Suppressor macrophage treated with lipopolysaccharide for 4 hours (primary cell): ENCODE measurements at places on chromosomes 16 and 17.

GRCh38 chr16:87393680-87394055, 1.5 kb downstream of the MAP1LC3B start:
- DNase-seq: no peak

GRCh38 chr16:29675811-29676643, 3.0 kb upstream of the QPRT start:
- DNase-seq: peak; percentile 70

DNA sequence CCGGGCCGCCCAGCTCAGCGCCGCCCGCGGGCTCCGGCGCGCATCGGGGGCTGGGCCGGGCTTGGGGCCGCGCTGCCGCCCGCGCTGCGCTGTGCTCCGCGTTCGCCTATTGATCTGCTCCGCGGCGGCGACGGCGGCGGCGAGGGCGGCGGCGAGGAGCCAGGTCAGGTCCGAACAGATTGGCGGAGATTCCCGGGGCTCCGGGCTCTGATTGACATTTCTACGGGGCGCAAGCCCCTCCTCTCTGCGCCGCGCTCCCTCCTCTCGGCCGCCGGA, 559 bp downstream of the IRX3 start:
- DNase-seq: no peak

- DNase-seq: no peak
Measured at GRCh38 chr17:3796110-3796821, 4.7 kb downstream of the ITGAE start.

GRCh38 chr16:71840052-71840451, 5.7 kb upstream of the ATXN1L start:
- no peak for DNase-seq

GRCh38 chr16:82598771-82599170, 28.0 kb upstream of the CDH13 start:
- DNase-seq: no peak

DNA sequence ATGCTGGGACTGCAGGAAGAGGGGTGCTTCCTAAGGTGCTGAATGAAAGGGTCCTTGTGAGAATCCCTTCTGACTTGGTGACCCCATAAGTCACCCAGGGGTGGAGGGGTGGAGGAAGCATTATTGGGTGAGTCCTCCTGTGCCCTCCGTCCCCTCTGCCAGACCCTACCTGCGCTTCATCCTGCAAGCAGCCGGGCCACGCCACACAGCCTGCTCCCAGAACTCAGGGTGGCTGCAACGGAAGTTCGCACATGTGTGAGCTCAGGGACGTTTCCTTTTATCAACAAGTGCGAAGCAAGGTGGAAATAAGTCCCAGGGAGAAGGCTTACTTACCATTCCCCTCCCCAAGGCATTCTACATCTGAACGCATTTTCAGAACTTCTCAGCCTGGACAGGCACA, 40.9 kb downstream of the COX4I1 start:
- no peak for DNase-seq

DNA sequence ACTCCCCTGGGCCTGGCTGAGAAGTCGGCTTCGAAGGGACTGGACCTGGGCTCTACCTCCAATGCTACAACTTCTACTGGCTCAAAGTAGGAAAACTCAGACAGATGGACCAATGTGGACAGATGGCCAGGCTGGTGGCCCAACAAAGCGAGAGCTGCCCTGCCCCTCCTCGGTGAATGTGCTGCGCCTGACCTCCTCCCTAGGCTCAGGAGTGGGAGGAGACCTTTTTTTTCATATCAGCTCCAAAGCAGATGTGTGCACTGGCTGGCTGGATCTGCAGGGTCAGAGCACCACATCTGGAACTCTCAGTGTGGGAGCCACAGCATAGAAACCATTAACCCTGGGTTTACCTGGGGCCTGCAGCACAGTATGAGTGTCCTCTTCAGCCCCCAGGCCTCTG, 20.8 kb downstream of the ATP6V0D1 start:
- DNase-seq: no peak

GRCh38 chr16:69373019-69373418, 12.8 kb downstream of the TERF2 start:
- DNase-seq: no peak

DNA sequence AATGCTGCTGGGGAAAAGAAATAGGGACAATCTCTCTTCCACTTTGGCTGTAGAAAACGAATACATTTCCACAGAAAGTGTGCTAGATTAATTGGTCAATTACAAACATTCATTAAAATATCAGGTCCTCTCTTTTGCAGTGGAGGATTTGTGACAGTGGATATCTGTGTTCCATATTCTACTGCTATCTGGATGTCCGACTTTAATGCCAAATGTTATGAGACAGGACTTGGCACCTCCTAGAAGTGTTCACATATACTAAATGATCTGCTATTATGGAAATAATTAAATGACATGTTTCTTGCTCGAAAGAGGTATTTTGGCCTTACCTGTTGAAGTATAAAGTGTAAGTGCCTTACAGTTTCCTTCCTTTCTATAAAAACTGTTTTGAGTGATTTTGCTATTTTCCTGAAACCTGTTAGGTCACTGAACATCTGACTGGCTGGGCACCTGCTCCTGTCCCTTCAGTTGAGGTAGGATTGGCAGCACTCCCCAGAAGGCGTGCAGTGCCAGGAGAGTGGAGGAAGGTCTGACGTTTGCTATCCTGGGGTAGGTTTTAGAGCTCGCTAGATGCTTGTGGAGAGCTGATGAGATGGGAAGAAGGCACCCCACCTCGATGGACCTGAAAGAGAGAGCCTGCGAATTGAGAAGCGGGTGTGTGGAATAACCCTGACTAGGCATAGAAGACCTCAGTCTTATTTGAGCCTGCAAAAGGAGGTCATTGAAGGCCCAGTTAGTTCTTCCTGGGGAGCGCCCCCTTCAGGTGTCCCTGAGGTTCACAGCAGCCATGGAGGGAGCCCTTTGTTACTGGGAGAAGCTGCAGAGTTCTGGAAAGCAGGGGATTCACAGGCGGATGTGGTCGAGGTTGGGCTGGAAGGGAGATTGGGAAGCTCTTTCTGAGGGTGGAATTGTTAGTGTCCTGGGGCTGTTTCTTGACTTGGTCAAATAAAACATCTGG, 159.4 kb upstream of the ZNF267 start:
- DNase-seq: no peak

GRCh38 chr17:45852535-45853297, 8.0 kb downstream of the SPPL2C start:
- DNase-seq: peak; percentile 65

GRCh38 chr16:69924777-69925191, 26.4 kb upstream of the CLEC18A start:
- no peak for DNase-seq

DNA sequence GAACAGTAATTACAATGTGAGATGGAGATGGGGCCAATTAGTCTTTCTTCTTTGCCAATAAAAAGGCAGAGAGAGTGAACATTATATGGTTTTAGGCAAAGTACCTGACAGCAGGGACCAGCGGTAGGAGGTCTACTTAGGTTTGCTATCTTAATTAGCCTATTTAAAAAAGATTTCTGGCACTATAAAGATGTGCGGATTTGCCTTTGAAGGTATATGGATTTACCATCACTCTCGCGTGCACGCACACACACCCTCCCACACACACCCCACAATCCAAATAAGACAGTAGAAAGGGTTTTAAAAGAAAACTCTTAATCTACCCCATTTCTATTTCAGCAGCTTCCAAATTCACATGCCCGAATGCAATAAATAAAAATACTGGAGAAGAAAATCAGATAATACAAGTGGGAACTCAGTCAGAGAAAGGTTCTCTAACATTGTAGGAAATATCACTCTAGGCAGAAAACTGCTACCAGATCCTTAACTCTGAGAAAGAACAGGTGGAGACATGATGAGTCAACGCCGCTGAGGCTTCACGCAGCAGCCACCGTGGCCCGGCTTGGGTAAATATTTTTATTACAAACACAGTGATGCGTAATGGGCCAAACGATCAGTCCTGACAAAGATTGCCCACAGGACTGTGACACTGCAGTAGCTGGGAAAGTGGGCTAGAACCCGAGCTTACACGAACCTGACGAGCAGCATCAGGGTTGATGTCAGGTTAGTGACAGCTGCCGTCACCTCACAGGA, 66.6 kb upstream of the AXIN2 start:
- DNase-seq: no peak

- no peak for DNase-seq
Measured at GRCh38 chr17:17304521-17304985, 1.4 kb downstream of the NT5M start.

GRCh38 chr16:78768718-78769117, 669.3 kb downstream of the WWOX start:
- no peak for DNase-seq

DNA sequence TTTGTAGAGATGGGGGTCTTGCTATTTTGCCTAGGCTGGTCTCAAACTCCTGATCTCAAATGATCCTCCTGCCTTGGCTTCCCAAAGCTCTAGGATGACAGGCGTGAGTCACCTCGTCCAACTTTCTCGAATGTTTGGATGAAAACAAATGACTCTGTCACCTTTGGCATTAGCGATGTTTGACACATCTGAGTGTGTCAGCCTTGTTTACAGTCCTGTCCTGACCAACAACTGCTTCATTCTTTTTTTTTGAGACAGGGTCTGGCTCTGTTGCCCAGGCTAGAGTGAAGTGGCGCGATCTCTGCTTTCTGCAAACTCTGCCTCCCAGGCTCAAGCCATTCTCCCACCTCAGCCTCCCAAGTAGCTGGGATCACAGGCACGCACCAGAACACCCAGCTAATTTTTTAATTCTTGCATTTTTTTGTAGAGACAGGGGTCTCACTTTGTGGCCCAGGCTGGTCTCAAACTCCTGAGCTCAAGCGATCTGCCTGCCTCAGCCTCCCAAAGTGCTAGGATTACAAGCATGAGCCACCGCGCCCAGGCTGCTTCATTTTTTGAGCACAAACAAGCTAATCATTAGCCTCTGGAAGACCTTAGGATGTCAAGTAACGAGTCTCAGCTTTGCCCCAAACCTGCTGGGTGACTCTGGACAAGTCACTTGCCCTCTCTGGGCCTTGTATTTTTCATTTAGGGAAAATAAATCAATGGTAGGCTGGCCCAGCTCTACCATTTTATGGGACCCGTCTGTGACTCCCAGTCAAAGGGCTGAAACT, 7.4 kb downstream of the MYH11 start:
- no peak for DNase-seq
